ENCODE measurements at places on chromosomes 2 and 18.
A peak's percentile ranks its signal among the peaks of the same experiment; 100 is the strongest.

DNA sequence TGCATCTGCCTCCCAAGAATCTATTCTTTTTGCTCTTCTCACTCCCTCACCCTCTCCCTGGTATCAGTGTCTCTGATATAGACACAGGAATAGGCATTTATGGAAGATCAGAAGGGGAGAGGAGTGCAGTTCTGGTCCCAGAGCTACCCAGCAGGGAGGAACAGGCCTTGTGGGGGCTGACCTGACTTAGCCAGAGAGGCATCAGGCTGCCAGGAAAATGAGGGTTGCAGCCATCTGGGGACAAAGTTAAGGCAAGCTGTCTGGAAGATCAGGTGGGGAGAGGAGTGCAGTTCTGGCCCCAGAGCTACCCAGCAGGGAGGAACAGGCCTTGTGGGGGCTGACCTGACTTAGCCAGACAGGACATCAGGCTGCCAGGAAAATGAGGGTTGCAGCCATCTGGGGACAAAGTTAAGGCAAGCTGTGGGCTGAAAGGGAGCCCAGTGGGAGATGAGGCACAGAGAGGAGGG lies 69.9 kb upstream of the HK2 start:
- H3K36me3 ChIP-seq: no peaks in the 10 kb centered on the region
- H3K27me3 ChIP-seq: no peaks in the 10 kb centered on the region
- DNase-seq: no peak
- no peak overlapping the region for H3K27ac ChIP-seq
- H3K4me3 ChIP-seq: no peak overlapping the region

DNA sequence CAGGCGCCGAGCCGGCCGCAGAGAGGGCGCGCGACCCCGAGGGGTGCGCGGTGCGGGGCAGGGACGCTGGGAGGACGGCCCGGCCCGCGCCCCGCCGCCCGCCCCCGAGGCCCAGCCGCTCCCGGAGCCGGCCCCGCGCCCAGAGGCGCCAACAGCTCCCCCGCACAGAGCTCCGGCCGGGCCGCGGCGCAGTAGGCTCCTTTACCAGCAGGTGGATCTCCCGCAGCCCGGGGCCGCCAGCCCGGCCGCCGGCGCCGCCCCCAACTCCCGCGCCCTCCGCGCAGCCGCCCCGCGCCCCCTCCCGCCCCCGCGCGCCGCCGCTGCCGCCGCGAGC lies 258 bp downstream of the MGAT4A start:
- peak overlapping the region; percentile 21 for H3K4me3 ChIP-seq
- no peaks in the 10 kb centered on the region for H3K36me3 ChIP-seq
- H3K4me1 ChIP-seq: peaks cover 2% of the 10 kb centered on the region
- H3K27ac ChIP-seq: no peak overlapping the region
- H3K27me3 ChIP-seq: peaks cover 18% of the 10 kb centered on the region
- peak; percentile 20 for DNase-seq

GRCh38 chr2:199707593-199708185 lies 143.3 kb downstream of the FTCDNL1 start:
- H3K27me3 ChIP-seq: no peaks in the 10 kb centered on the region
- no peaks in the 10 kb centered on the region for H3K4me1 ChIP-seq
- H3K27ac ChIP-seq: no peak overlapping the region
- no peaks in the 10 kb centered on the region for H3K36me3 ChIP-seq
- H3K4me3 ChIP-seq: no peak overlapping the region

- no peaks in the 10 kb centered on the region for H3K4me1 ChIP-seq
- no peaks in the 10 kb centered on the region for H3K36me3 ChIP-seq
- H3K27ac ChIP-seq: no peak overlapping the region
- no peak overlapping the region for H3K4me3 ChIP-seq
- DNase-seq: no peak
Observed at GRCh38 chr2:15856318-15856717, 84.0 kb upstream of the MYCN start.

DNA sequence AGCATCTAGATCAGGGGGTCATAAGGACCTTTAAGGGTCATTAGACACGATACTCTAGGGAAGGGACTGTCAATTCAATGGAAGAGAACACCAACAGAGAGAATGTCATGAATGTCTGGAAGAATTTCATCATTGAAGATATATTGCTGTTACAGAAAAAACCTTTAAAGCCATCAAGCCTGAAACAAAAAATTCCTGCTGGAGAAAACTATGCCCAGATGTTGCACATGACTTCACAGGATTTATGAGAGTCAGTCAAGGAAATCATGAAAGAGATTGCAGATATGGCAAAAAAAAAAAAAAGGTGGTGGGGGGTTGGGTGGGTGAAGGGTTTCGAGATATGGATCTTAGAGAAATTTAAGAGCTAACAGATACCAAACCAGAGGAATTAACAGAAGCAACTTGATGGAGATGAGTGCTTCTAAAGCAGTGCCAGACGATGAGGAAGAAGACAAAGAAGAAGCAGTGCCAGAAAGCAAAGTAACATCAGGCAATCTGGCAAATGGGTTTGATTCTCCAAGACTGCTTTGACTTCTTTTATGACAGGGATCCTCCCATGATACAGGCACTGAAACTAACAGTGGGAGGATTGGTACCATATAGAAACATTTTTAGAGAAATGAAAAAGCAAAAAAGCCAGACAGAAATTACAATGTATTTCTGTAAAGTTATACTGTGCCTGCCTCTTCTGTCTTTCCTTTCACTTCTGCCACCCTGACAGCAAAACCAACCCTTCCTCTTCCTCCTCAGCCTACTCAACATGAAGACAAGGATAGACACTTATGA lies 28.5 kb downstream of the MAP4K3 start:
- H3K36me3 ChIP-seq: no peaks in the 10 kb centered on the region
- no peak for DNase-seq
- peaks cover 26% of the 10 kb centered on the region for H3K4me1 ChIP-seq
- H3K27me3 ChIP-seq: no peaks in the 10 kb centered on the region
- no peak overlapping the region for H3K27ac ChIP-seq

DNA sequence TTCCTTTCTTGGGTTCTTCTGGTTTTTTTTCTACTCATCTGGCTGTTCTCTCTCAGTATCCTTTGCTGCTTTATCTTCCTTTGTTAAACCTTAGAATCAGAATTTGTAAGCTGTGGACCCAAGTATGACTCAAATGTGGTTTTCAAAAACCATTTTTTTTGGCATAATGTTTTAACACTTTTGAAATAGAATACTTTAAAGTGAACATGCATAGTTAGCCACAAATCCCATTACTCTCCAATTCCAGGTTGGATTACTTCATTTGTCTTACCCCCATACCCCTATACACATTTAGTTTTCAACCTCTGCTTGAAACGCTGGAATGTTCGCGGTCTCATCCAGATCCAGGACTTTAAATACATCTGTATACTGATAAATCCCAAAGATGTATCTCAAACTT lies 29.1 kb downstream of the ALMS1 start:
- DNase-seq: peak; percentile 27
- no peaks in the 10 kb centered on the region for H3K27me3 ChIP-seq
- no peak overlapping the region for H3K27ac ChIP-seq

- H3K27ac ChIP-seq: no peak overlapping the region
- DNase-seq: no peak
- no peaks in the 10 kb centered on the region for H3K36me3 ChIP-seq
- H3K4me3 ChIP-seq: no peak overlapping the region
Observed at GRCh38 chr2:183993052-183993451, 605.3 kb upstream of the ZNF804A start.
